ENCODE measurements at places on chromosomes 4 and X. TPM values are rescaled to one million over a fixed set of nuclear protein-coding genes. Genes with fewer than 3 reads are reported as not detected.

Gene CACNA1F
- total RNA-seq: 0.60 TPM

Gene FDCSP
- total RNA-seq: not detected

Gene TGIF2LX
- not detected for total RNA-seq

Gene SFRP2
- 15.6 TPM for total RNA-seq

GRCh38 chr4:140869446-140869845 is 113.3 kb upstream of the TBC1D9 start:
- no peak for DNase-seq

DNA sequence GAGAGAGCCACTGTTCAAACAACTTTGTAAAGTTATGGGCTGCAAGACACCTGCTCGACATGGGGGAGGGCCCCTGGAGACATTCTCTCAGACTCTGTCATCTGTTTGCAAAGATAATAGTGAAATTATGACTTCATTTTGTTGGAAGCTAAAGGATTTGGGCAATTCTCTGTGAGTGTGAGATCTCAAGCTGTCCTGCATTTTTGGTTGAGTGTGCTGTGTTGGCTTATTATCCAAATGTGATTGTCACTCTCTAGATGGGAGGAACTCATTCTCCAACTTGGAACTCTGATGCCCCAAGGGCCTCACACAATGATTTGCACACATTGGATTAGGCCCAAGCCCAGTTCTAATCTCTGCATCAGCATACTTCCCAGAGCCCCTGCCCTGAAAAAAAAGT is 63.7 kb downstream of the STK32B start:
- no peak for DNase-seq

GRCh38 chrX:95101851-95102390 is 1427.9 kb downstream of the FAM133A start:
- no peak for DNase-seq

GRCh38 chrX:118569676-118570075 is 74.1 kb downstream of the DOCK11 start:
- DNase-seq: no peak

GRCh38 chr4:133000012-133000411 is 149.1 kb upstream of the PCDH10 start:
- no peak for DNase-seq

- no peak for DNase-seq
Measured at GRCh38 chrX:113399506-113400192, 559.0 kb upstream of the AMOT start.

GRCh38 chr4:163542275-163542674 is 47.8 kb downstream of the TMA16 start:
- no peak for DNase-seq

DNA sequence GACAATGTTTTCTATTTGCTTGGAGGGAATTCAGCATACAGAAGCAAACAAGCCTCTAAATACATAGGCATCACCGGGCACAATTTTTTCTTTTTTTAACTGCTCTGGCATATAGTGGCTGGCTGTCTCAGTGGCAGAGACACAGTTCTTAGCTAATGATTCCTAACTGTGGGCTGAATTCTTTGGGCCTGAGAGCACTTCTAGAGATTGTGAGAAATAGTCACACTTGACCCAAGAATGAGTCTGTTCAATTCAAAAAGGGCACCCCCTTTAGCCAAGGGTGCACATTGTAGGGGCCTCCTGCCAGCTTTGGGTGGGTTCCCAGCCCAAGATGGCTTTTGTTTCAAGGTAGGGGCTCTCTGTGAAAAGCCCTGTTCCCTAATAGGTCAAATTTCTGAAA is 345.7 kb downstream of the ARHGAP10 start:
- no peak for DNase-seq

DNA sequence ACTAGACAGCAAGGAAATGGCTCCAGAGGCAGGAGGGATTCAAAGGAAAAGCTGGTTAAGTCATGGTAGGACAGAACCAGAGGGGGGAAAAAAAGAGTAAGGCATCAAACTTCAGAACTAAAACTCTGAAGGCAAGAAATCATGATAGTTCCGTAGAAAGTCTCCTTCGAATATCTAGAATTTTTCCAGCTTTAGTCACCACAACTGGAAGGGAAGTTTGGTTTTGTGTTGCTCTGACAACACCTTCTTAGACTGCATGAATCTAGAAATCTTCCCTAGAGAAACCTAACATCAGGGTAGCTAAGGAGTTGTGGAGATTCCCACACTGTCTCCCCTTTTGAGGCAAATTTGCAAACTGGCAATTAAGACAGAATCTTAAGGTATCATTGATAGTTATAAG is 33.7 kb downstream of the AMMECR1 start:
- DNase-seq: no peak

Measured in omental fat pad (tissue), 4 donors.